Caki2 (cell line): ENCODE measurements at places on chromosomes 6 and 20.

DNA sequence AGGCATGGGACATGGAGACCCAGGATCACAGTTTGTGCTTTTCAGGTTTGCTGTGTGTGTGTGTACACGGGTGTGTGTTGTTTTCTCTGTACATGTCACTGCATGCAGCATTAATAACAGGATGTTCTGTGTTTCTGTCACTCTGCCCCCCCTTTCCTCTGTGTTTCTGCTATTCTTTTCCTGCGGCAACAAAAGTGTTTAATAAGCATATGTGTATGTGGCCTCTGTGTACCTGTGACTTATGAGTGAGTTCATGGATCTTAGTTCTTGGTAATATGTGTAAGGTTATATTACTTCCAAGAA, 9.8 kb downstream of the SYNGAP1 start:
- DNase-seq: no peak

DNA sequence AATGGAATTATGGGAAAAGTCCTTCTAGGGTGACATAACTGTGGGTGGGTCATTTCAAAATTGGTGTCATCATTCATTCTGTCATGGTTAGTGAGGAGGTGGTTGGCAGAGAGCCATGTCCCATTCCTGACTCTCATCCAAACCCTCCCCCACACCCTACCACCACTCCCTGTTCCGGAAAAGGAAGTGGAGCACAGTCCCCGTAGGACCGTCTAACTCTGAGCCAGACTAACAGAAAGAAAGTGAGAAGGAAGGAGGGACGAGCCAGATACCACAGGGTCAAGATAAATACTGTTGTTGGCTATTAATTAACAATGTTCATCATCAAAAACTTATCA, 4.8 kb downstream of the TRIM10 start:
- peak; percentile 82 for DNase-seq

GRCh38 chr6:42729731-42730130, 7.3 kb upstream of the PRPH2 start:
- DNase-seq: no peak

DNA sequence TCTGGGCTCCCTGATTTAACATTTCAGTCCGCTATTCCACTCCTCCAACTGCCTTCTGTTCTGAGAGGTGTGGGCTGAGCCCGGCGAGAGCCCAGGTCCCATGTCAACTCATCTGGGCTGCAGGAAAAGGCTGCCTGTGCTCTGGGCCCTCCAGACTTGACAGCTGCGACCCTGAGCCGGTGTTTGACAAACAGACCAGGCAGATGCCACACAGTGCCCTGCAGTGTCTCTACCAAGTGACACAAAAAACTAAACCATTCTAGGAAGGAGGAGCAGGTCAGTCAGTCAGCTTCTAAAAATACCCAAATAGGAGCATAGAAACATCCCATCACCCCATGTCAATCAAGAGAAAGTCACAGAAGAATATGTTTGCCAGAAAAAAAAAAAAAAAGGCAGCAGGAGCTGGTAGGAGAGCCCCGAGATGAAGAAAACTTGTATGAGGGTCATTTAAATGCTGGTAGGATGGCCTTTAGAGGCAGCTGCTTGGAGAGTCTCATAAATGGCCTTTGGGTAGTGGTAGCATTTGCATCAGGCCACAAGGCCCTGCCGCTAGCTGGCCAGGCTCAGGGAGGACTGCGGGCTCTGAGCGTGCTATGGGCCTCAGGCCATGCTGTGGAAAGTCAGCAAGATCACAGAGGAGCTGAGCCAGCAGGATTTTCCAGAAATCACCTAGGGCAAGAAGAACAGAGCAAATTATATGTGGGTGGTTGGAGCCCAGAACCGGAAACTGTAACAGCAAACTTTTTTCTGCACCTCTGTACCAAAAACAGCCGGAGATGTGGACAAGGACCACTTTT, 36.6 kb upstream of the GFOD1 start:
- no peak for DNase-seq

GRCh38 chr20:41032271-41032670, 3.6 kb downstream of the TOP1 start:
- no peak for DNase-seq

DNA sequence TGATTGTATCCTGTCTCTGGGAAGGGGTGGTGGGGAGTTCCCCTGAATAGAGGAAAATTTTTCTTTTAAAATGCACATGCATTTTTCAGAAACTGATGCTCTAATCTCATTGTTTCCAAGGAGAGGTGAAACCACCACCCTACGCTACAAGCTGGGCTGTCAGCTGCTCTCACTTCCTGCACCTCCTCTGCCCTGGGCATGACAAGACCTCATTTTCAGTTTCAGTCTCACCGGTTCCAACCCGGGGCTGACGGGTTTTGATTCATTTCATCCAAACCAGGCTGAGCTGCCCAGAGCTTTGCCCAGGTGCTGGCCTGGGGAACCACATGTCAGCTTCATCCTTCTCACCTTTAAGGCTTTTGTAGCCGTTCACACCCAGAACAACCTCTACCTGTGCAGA, 99.7 kb downstream of the EYA2 start:
- DNase-seq: no peak
